ENCODE measurements at places on chromosomes 6 and 20. TPM values are rescaled to one million over a fixed set of nuclear protein-coding genes. Genes with fewer than 3 reads are reported as not detected.

GRCh38 chr6:144471986-144472385, 186.9 kb downstream of the UTRN start:
- DNase-seq, result no peak

- DNase-seq, result peak; percentile 32
These were observed 9.9 kb downstream of the CYP21A2 start for GRCh38 chr6:32047855-32048766.

- peak; percentile 66 for DNase-seq
These were observed 9.5 kb upstream of the AHCY start for GRCh38 chr20:34312544-34313217.

DNA sequence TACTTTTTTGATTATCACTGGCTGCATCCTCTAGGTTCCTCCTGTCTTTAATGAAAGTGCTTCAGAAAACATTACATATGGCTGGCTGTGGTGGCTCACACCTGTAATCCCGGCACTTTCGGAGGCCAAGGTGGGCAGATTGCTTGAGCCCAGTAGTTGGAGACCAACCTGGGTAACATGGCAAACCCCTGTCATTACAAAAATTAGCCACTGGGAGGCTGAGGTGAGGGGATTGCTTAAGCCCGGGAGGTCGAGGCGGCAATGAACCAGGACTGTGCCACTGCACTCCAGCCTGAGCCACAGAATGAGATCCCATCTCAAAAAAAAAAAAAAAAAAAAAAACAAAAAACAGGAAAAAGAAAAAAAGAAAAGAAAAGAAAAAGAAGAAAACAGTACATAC, 35.3 kb downstream of the BEND3 start:
- DNase-seq, result no peak

BACH2 gene
- polyA plus RNA-seq, result 11.3 TPM

UNC5CL gene
- 6.0 TPM for polyA plus RNA-seq
